ENCODE measurements at places on chromosomes 3 and 15. TPM values are rescaled to one million over a fixed set of nuclear protein-coding genes. Genes with fewer than 3 reads are reported as not detected.

Gene PDE8A
- 12.4 TPM for total RNA-seq

Gene LAMB2
- total RNA-seq = 69.7 TPM

Gene HTR3E
- total RNA-seq = not detected

Gene CLDN11
- 1.2 TPM for total RNA-seq

Gene GP9
- total RNA-seq = not detected

Gene TGM4
- not detected for total RNA-seq

Gene PRR23E
- not detected for total RNA-seq

Gene ARPP21
- not detected for total RNA-seq

Gene COL6A5
- total RNA-seq = 0.16 TPM

Gene A4GNT
- not detected for total RNA-seq

Gene FETUB
- total RNA-seq = not detected

Gene POLG
- total RNA-seq = 34.6 TPM

Gene VWA5B2
- total RNA-seq = not detected

Gene AEN
- total RNA-seq = 15.8 TPM

Gene PDCD6IP
- 251 TPM for total RNA-seq

Gene CCR4
- 0.40 TPM for total RNA-seq

Gene FGF12
- total RNA-seq = 0.72 TPM

Gene TRPC1
- total RNA-seq = 0.84 TPM

Gene SLITRK3
- 0.16 TPM for total RNA-seq

Gene SHC4
- not detected for total RNA-seq

Gene GOLGA6D
- total RNA-seq = not detected

Gene XCR1
- total RNA-seq = 0.04 TPM

Gene ANKUB1
- total RNA-seq = not detected

Gene HERC2
- 34.1 TPM for total RNA-seq

Gene ZNF660
- 0.16 TPM for total RNA-seq

Gene MAP6D1
- 2.0 TPM for total RNA-seq

Gene MESP2
- total RNA-seq = 0.40 TPM

Gene H1-8
- not detected for total RNA-seq

Gene GRAMD1C
- total RNA-seq = 5.0 TPM

Gene ZNF80
- not detected for total RNA-seq

Gene CFAP20DC
- total RNA-seq = 8.7 TPM
